ENCODE measurements at places on chromosomes 12 and 14.

DNA sequence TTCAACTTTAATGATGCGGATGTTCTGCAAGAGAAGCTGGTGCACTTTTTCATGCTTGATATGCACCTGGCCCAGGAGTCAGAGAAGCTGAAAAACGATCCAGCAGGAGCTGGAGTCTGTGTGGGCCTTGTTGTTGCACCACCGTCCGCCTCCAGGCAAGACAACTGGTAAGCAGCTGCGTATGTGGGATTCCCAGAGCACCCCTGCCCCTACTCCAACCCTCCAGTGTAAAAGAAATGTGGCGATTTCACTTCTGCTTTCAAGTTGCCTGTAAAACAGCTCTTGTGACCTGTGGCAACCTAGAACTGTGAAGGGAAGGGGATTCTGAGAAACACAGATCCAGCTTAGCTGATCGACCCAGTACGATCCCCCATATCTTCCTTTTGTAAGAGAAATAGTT is 154.1 kb upstream of the PELI2 start:
- no peak for DNase-seq

GRCh38 chr14:68395604-68396003 is 397.3 kb downstream of the ZFP36L1 start:
- no peak for DNase-seq

DNA sequence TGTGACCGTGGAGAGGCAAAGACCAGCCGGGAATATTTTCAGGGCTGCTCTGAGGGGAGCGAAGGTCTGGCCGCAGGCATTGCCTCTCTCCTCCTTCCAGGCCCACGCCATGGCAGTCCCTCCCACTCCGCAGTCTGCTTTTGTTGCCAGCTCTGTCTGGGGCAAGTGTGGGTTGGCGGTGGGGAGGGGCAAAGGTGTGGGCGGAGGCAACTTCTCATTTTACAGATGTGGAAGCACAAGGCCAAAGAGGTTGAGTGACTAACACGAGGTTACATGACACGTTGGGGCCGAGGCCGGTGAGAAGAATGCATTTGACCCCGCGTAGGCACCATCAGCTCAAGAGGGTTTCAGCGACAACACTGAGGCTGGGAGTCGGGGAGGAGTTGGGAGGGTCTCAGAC is 6.1 kb upstream of the FAIM2 start:
- peak; percentile 73 for DNase-seq

DNA sequence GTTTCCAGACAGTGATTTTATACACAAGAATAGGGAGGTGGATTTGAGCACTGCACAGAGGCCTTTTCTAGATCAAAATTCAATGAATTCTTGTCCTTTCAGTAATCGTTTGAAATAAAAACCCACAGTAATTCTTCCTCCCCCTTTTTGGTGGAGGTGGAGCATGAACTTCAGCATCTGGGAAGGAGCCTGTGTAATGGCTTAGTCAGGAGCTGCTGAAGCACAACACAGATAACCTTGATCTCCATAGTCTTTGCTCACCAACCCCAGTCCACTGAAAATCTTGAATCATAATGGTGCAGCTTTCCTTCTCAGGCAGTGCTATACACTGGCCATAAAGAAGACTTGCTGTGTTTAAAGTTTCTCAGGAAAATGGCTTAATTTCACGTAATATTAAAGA is 6.4 kb upstream of the TBPL2 start:
- no peak for DNase-seq

DNA sequence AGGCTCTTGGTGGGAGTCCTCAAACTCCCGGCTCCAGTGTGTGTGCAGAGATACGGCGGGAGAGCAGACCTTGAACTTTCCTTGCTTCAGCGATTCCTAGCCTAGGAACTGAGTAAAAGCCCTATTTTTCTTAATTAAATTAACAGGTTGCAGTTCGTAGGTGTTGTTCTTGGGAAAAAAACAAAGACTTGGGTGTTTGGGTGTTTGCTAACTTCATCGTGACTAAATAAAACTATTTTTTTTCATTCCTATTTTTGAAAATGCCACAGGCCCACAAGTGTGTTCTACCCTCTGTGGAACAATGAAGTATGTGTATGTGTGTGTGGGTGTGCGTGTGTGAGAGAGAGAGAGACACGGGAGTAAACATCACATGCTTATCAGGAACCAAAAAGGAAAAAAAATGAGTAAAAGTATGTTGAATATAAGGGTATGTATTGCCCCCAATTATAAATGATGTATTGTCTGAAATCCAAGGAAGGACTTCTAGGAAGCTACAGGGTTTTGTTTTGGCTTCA is 651 bp downstream of the TMEM117 start:
- no peak for DNase-seq

DNA sequence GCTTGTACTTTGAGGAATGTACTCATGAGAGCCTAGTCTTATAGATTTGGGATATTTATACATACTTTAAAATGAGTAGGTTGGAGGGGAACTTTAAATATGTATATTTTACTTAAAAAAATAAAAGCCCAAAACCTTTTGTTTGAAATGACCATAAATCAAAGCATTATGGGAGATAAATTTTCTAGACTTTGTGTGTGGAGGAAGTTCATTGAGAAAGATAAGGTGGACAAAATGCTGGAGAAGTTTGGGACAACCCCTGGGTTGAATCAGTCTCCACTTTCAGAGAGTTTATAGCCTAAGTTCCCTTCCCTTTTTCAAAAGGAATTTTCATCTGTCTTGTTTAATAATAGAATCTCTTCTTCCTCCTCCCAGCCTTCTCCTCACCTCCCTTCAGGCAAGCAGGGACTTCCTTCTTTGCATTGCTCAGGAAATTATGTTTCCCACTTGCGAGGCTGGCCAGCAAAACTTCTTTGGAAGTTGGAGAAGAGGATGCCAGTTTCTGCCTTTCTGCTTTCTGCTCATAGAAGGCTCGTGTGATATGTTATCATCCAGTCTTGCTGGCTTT is 54.2 kb downstream of the CHST11 start:
- DNase-seq = no peak

Data from cardiac septum (tissue), 1 donor.